ENCODE measurements at places on chromosomes 16 and 17. TPM values are rescaled to one million over a fixed set of nuclear protein-coding genes. Genes with fewer than 3 reads are reported as not detected.
A peak's percentile ranks its signal among the peaks of the same experiment; 100 is the strongest.

DNA sequence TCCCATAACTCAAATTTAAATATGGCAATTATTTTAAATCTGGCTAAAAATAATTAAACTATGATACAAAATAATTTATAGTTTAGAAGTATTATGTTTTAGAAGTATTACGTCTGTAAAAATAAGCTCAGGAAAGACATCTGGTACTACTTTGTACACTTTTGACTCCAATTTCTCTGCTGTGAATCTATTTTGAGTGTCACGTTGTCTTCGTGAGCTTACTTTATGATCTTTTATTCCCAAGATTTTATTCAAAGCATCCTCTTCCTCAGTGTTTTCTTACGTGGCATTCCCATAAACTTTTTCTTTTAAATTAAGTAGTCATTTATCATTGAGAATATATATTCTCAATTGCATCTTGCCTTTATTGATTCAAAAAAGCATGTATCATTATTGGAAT lies 223.3 kb upstream of the KCNJ16 start:
- H3K36me3 ChIP-seq: no peaks in the 10 kb centered on the region
- no peaks in the 10 kb centered on the region for H3K4me1 ChIP-seq
- H3K27ac ChIP-seq: no peak overlapping the region
- H3K27me3 ChIP-seq: no peaks in the 10 kb centered on the region
- DNase-seq: no peak

The CACNG1 gene
- total RNA-seq: not detected

DNA sequence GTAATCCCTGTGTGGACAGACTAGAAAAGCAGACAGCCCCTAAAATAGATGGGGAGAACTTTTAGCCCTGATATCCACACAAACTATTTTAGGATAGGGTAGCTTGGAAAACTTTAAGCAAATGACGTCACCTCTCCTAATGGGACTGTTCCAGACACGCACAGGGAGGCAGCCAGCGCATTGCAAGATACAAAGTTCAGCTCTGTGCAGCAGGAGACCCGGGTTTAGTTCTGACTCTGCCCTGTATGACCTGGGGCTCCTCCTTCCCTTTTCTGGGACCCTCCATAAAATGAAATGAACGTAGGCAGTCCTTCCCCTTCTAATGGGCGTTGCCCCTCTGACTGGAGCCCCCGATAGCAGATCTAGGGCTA lies 6.3 kb downstream of the ZNF689 start:
- peaks cover 51% of the 10 kb centered on the region for H3K36me3 ChIP-seq
- H3K4me1 ChIP-seq: no peaks in the 10 kb centered on the region
- H3K27ac ChIP-seq: peak overlapping the region; percentile 31
- DNase-seq: no peak
- H3K27me3 ChIP-seq: no peaks in the 10 kb centered on the region

The TMEM100 gene
- 4.6 TPM for total RNA-seq
